ENCODE measurements at places on chromosomes 3 and 15. TPM values are rescaled to one million over a fixed set of nuclear protein-coding genes. Genes with fewer than 3 reads are reported as not detected.

DNA sequence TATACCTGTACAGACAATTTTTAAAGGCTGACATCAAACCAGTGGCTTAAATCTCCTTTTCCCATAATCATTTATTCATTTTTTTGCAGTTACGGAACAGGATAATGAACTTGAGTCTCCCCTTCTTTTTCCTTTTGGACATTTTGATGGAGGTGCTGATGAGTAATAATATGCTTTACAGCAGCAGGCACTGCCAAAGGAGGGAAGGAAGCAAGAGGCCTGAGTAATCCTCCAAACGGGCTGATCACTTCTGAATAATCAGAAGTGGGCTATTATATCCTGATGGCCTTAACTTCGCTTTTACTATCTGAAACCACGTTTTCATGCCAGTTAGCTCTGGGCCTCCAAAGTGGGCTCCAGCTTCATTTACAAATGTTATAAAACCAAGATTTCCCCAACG, 527.2 kb downstream of the FOXP1 start:
- no peak for DNase-seq

- no peak for DNase-seq
Observed at GRCh38 chr3:144875211-144875610, 903.6 kb downstream of the DIPK2A start.

SLC51B gene
- not detected for total RNA-seq

NPTN gene
- total RNA-seq = 61.6 TPM

GRCh38 chr3:108296239-108296638, at the start of gene HHLA2:
Gene HHLA2 (plus strand): TSS chr3:108296548. CDS start chr3:108351814, 55,266 bp downstream.
- DNase-seq = peak; percentile 71

DNA sequence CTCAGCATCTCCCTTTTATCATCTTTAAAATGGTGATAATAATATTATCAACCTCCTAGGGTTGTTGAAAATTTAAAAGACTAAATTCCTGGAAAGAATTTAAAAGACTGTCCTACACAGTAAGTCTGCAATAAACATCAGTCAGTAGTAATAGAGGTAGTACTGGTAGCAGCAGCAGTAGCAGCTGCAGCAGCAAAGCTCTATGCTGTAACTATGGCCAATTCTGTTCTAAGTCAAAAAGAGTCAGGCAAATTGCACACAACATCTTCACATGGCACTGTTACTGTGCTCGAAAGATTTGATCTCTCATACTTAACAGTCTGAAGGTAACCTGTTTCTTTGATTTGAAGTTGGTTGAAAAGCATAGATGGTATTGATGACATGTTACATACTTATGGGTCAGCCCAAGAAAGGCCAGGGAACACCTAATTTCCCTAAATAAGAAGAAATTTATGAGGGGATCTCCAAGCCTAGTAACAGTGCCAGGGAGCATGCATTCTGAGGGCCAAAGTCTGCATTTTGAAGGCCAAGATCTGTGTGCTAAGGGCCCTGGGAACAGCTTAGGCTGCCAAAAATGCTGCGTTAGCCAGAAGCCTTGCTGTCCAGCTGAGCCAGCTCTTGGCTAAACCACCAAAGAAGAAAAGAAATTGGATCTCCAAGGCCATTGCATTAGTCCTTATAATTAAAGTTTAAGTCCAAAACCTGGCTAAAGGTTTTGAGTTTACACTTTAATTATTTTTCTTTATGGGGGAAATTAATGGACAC, 68.2 kb downstream of the SIDT1 start:
- DNase-seq = no peak

GRCh38 chr15:70466305-70466704, 297.1 kb downstream of the UACA start:
- no peak for DNase-seq

GRCh38 chr3:142225885-142226215, 465 bp upstream of the GK5 start:
- no peak for DNase-seq

DNA sequence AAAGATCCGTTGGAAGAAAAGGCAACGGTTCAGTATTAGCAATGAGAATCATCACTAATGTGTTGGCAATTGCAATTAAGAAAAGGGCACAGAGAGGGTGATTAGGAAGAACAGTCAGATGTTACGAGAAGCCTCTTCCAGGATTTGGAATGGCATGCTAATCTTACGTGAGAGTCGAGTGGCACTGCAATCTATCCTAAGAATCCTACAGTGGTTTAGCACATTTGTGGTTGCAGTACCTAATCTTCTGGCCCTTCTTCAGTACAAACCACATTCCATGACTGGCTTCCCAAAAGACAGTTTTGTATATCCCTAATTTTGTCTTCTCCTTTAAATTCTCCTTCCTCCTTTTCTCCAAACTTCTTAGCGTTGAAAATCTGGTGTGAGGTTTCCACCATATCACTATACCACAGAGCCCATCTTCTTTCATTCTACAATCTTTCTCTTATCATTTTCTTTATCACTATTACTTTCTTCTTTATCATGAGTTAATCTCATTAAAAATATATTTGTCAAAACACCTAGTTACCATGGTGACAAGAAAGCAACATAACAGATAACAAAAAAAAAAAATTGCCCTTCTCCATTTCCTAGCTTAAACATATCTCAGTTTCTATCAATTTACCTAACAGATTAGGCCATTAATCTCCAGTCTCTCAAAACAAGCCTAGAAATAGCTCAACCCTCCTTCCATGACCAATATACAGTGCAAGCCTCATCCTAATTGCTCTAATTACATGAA, 60.1 kb downstream of the IGSF11 start:
- peak; percentile 24 for DNase-seq

TRPM1 gene
- total RNA-seq = not detected

DNA sequence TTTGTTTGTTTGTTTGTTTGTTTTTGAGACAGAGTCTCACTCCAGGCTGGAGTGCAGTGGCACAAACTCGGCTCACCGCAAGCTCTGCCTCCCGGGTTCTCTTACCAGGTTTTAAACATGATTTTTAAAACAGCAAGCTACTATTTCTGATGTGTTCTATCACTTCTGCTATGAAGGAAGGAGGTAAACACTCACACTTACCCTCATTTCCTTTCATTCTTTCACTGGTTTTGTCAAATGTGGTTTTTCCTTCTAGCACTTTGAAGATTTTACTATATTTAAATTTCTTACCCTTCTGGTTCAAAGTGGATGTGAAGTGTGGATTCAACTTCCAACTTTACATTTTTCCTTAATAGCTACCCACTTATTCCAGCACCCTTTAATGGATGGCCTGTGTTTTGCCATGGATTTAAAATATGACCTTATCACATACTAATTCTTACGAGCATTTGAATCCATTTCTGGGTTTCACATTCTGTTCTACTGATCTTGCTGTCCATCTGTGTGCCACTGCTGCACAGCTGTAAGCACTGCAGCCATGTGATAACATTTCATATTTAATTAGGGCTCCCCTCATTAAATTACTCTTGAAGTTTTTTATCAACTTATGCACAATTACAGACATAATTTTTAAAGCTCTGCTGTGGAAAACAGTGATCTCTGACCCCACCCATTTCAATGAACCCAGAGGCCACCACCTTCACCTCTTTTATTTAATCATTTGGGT, 42.3 kb downstream of the TXNRD3 start:
- no peak for DNase-seq
